ENCODE measurements at places on chromosomes 5 and 9.

DNA sequence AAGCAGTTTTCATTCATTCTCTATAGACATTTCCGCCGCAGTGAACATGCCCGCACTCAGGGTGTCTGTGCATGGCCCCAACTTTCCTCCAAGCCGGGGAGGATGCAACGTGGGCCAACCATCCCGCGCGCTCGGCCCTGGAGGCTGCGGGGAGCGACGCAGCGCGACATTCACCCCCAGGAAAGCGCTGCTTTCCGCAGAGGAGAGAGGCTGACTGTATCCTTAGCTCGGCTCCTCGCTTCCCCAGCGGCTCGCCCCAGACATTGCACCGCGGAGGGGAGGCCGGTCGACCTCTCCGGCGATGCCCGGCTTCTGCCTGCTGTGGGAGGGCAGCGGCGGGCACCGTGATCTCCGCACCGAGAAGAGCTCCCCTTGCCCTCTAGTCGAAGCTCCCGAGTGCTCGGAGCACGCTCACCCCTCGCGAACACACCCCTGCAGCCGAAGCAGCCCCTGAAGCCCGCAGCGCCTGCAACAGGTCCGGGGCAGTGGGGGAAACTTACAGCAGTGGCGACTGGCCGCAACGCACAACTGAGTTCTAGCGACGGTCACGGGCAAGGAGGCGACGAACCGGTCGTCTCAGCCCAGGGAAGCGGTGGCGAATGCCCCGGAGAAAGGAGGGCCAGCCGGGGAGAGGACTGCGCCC is 600 bp downstream of the ENC1 start:
- no peak for DNase-seq

GRCh38 chr5:140239939-140240700 is 62.8 kb downstream of the PFDN1 start:
- peak; percentile 28 for DNase-seq

DNA sequence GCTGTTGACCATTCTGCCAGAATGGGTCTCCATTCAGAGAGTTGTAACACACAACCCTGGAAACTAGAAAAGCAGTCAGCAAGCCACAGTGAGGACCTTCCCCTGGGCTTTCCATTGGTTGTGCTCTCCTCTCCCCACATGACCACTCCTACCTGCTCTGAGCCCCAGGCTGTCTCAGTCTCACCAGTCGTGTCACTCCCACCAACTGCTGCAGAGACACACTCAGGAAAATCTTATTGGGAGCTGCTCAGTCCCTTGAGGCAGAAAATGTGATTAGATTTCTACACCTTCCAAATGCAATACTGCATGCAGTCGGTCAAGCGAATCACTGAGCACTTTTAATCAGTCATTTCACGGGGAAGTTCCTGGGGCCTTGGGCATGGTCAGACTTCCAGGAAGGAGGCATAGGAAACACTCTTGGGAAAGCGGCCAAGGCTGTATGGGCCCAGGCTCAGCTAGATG is 284.2 kb upstream of the NMUR2 start:
- DNase-seq: no peak

DNA sequence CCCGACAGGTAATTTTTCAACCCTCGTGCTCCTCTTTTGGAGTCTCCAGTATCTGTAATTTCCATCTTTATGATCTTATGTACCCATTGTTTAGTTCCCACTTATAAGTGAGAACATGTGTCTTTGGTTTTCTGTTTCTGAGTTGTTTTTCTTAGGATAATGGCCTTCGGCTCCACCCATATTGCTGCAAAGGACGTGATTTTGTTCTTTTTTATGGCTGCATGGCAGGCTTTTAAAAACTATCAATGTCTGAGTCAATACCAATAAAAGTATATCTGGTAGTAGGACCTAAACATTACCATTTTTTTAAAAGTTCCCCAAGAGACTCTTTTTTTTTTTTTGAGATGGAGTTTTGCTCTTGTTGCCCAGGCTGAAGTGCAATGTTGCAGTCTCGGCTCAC is 3.9 kb upstream of the SLC26A2 start:
- no peak for DNase-seq

DNA sequence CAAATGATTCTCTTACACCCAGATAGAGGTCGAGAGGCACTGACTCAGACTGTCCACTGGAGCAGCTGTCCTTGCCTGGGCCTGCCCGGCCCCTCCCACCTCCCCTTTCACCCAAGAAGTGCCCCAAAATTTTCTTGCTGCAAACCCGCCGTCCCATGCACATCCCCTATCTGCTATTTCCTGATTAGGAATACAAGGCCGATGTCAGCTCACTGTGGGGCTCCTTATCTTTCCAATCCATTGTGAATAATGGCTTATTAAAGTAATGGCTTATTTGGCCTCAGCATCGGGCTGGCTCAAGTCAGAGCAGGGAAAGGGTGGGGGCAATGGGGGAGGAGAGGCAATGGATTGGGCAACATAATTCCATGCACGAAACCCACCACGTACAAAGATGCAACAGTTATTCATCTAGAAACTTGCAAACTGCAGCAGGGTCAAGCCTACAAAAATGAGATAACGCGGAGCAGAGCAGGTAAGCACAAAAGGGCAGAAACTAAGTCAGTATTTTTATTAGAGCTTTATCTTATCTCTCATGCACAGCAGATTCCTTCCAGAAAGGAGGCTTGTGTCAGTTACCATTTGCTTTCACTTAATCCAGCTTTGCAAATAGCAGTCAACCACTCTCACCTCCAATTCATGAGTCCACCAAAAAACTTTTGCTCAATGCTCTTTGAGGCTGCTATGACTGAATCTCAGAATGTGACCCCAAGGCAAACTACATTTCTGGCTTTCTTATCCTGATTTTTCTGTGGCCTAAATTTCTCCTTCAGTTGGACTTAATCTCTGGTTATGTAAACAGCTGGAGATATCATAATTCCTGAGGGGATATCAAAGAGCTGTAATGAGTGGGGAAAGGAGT is 138.2 kb upstream of the OSMR start:
- no peak for DNase-seq

GRCh38 chr9:75891277-75891741 is 836 bp downstream of the PCSK5 start:
- peak; percentile 17 for DNase-seq
